ENCODE measurements at places on chromosomes 4 and X.
A peak's percentile ranks its signal among the peaks of the same experiment; 100 is the strongest.

DNA sequence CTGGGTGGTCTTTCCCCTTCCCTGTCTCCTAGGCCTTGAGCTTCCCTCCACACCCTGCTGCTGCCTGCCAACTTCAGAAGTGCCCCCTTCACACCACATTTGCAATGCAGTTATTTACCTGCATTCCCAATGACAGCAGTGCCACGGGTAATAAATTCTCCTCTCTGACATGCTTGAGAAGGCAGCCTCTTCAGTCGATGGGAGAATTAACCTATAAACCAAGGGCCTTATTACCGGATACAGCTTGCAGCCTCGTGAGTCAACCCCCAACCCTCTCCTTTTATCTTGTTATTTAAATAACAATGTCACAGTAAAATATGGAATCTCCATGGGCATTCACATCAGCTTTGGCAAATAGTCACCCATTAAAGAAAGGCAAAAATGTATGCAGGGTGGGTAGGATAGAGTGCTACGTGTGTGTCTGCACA, 34.7 kb upstream of the LGI2 start:
- no peak for DNase-seq

DNA sequence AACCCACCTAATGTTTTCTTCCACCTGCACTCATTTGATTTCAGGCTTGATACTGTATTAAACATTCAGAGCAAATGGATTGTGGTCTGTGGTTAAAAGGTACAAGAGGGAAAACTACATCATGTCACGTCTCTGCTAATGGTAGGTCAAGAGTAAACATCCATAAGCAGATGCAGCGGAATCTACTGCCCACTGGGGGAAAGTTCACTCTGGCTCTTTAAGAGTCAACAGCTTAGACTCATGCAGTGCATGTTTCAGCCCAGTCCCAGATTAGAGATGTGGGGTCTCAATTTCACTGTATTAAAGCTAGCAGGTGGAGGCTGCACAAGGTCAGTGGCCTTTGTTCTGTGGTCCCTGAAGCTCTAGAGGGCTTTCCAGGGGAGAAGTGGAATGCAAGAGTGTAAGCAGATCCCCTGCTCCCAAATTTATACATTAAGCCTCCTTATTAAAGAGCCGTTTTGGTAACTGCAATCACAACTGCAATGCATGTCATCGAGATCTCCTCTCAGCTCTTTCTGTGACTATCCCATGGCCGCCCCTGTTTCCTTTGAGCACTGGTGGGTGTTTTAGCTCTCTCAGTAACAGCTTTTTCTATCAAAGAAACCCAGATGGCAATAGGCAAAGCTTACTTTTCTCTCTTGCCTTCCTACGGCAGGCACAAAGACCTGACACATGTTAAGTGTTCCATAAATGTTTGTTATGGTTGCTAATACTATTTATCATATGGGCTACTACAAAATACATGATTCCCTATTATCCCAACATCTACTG, 53.4 kb downstream of the LDB2 start:
- DNase-seq: no peak

- no peak for DNase-seq
Measured at GRCh38 chr4:67581913-67582312, 23.4 kb downstream of the STAP1 start.

- DNase-seq: peak; percentile 2
Measured at GRCh38 chrX:154123241-154124219, 20.5 kb upstream of the OPN1LW start.

DNA sequence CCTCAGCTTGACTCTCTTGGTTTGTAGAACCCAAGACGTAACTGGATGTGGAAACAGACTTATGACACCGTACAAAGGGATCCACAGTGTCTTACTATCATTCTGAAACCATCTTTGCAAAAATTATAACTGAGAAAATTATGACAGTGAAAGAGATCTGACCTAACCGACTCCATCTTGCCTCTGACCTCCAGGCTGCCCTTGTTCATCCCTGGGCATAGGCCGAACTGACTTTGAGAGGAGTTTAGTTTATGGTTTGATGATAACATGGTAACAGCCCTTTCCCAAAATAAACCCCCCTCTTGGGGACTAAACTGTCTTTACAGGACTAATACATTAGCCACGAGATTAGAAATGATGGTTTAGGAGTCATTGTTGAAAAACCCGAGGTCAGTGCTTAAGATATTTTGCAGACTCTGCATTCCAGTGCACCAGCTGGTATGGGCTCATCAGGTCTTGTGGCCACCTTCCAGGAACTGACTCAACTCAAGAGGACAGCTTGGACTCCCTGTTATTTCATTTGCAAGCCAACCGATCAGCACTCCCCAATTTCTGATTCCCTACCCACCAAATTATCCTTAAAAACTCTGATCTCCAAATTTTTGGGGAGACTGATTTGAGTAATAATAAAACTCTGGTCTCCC, 49.6 kb downstream of the CASP3 start:
- no peak for DNase-seq

DNA sequence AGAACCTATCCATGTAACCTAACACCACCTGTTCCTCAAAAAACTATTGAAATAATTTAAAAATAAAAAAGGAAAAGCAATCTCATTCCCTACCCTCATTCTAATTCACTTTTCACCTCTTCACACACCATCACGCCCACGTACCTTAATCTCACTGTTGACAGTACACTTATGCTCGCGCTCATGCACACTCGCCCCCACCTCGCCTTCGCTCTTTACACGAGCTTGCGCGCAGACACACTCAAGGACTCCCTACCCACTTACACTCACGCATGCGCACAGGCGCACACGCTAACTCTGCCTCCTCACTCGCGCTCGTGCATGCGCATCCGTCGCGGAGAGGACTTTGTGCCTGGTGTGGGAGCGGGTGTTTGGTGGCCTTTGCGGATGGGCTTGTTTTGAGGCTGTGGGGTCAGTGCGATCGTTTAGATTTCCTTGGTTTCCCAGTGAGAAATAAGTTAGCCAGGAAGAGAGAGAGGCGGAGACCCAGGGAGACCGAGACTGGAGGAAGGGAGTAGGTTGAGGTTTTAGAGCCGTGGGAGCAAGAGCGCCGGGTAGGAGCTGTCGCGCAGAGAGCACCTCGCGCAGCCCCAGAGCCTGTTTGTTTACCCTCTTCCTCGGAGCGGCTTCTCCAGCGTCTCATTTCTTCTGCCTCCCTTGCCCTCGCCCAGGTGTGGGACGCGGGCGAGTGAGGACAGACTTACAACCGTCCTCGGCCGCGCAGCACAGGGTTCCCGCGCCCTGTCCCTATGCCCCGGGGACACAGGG, 8.1 kb upstream of the GSX2 start:
- peak; percentile 60 for DNase-seq

GRCh38 chrX:22855693-22856092, 144.1 kb upstream of the DDX53 start:
- DNase-seq: no peak

GRCh38 chr4:86523333-86523732, 70.8 kb upstream of the PTPN13 start:
- DNase-seq: no peak

DNA sequence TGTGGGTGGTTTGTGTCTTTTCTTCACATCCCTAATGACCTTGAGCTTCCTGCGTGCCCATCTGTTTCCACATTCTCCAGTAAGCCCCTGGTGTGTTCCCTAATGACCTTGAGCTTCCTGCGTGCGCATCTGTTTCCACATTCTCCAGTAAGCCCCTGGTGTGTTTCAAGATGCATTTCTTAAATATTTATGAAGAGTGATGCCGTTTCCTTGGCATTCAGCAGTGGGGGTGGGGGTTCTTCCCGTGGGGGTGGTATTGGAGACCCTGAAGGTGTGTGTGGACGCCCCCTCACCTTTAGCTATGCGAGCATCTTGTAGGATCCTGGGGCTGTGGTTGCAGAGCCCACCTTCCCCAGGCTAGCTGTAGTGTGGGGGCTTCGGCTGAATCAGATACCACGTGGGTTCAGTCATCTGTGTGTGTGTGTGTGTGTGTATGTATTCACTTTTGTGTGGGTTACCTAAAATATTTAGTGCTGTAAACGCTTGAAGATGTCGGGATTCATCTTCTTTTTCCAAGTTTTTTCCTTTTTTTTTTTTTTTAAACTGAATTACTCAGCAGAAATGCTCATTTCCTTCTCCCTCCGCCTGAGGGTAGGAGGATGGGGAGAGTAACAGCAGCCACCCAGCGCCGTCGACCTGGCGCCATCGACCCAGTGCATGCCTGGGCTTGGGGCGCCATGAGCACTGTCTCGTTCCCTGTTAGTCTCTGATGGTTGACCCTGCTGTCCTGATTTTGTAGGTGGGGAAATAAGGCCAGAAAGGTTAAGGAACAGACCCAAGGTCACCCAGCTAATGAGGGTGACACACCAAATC, 9.9 kb downstream of the NSG1 start:
- no peak for DNase-seq

- DNase-seq: no peak
Measured at GRCh38 chr4:76058302-76058701, 16.2 kb upstream of the ART3 start.

DNA sequence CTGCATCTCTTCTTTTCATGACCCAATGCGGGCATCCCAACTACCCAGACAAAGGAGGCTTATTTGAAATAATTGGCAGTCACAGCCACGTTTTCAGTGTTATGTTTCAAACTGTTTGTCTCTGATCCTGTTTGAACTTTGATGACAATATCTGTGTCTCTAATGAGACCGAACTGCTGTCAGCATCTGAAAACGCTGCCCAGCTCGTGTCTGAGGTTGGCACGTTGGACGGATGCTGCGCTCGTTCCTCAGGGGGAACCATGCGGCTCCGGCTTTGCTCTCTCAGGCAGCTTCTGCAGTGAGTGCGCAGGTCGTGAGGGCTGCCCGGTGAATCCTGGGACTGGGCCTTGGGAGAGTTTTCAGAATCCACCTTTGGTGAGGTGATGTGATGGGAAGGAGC, 58.4 kb upstream of the SORBS2 start:
- no peak for DNase-seq

GRCh38 chr4:86834901-86835300, 14.3 kb downstream of the SLC10A6 start:
- DNase-seq: no peak

DNA sequence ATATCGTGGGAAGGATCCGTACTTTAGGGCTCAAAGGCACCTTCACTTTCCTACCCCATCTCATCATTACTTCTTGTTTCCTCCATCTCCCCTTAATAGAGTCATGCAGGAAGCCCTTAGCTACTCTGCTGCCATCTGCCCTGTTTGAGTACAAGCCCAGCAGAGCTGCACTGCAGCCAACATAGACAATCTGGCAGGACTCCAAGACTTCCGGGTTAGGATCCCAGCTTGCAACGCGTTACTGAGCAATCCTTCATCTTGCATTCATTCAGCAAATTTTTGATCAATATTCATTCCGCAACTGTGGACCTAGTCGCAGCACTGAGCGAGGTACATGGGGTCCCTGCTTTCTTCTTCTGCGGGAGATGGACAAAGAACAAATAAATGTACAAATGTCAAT, 344.9 kb downstream of the BCOR start:
- DNase-seq: no peak

DNA sequence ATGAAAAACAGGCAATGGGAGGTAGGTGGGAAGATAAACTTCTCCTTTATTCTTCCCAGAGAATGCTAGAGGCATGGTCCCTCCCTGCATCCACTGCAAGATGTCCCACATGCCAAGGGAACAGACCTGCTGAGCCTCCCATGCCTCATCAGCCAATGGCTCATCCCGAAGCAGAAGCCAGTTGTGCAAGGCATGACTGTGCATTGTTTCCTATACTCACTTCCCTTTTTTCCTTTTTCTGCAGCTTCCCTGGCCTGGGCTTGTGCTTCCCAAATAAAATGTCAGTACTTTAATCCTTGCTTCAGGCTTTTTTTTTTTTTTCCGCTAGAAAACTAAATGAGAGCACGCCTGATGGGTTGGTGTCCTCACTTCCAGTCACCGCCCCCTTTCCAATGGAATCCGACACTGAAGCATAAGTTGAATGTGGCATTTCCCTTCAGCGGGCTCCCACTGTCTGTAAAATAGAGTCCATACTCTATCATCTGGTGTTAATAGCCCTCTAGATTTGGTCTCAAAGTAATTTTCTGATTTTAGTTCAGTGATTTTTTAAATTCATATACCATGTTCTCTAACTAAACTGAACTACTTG, 239.0 kb upstream of the JADE1 start:
- no peak for DNase-seq

- DNase-seq: no peak
Measured at GRCh38 chrX:964831-965416, 247.5 kb downstream of the CRLF2 start.

GRCh38 chr4:38489011-38489861, 174.8 kb upstream of the KLF3 start:
- no peak for DNase-seq

GRCh38 chr4:153748378-153748777, 11.4 kb downstream of the RNF175 start:
- DNase-seq: no peak

DNA sequence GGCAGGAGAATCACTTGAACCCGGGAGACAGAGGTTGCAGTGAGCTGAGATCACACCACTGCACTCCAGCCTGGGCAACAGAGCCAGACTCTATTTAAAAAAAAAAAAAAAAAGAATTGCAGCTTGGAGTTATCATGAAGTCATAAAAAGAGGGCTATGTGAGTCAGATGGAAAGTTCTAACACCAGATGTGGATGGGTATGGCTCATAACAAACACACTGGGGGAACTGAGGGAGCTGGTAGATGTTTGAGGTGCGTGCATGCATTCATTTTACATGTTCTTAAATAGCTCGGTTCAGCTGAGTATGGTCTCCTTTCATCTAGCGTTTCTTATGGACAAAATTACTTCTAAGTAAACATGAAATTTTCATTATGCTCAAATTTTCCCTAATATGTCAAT, 11.7 kb downstream of the TRMT2B start:
- no peak for DNase-seq

- no peak for DNase-seq
Measured at GRCh38 chr4:145315811-145316225, 135.4 kb upstream of the OTUD4 start.

DNA sequence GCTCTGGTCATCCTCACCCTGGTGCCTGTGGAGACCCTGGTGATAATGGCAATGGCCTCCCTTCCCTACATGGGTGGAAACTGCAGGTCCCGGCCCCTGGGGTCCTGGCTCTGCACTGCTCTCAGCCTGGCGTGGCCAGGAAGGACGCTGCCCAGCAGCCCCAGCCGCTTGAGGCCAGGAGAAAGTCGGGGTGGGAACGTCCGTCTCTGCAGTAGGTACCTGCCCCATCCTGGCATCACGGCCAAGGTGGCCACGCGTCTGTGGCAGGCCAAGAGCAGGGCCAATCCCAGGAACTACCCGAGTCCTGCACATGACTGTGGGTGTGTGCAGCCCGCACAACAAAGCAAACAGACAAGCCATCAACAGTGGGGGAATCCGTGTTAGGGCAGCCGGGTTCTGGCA, 33.8 kb downstream of the FGFRL1 start:
- no peak for DNase-seq

DNA sequence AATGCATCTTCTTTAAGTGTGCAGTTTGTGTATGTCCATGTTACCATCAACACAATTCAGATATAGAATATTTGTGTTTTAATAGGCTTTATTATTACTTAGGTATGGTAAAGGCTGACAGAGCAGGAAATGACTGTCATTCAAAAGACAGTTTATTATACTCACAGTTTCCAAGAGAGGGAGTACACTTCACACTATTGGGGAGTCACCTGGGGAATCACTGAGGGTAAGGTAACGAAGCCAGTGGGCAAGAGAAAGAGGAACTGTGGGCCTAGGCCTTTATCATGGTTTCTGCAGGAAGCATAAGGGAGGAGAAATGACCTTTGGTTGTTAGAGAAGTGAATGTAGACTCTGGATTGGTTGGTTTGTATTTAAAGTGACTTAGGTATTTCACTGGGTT, 235.1 kb upstream of the HCCS start:
- DNase-seq: no peak

All from stimulated activated CD4-positive, alpha-beta T cell treated with anti-CD3 and anti-CD28 coated beads, TNF-alpha, amount 100 ng/mL, for 4 hours (primary cell).